ENCODE measurements at places on chromosomes 4 and X. TPM values are rescaled to one million over a fixed set of nuclear protein-coding genes. Genes with fewer than 3 reads are reported as not detected.

GRCh38 chrX:56963377-56963776, 32.0 kb downstream of the SPIN3 start:
- no peak for DNase-seq

DNA sequence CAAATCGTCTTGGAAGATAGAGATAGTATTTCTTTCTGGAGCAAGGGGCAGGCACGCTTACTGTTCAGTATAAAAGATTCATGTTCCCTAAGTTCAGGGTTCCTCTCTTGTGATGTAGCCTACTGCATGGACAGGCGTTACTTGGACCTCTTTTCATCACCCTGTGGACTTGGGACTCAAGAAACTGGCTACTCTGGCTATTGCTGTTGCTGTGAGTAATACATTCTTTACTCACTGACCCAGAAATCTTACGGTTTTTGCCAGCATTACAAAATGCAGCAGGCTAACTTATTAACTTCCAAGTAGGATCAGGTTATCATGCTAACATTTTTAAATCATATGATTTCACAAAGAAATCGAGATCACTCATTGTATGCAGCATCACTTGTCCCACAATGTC, 12.8 kb upstream of the GUCY1B1 start:
- no peak for DNase-seq

GRCh38 chr4:159655547-159655946, 552.7 kb downstream of the RAPGEF2 start:
- DNase-seq: no peak

DNA sequence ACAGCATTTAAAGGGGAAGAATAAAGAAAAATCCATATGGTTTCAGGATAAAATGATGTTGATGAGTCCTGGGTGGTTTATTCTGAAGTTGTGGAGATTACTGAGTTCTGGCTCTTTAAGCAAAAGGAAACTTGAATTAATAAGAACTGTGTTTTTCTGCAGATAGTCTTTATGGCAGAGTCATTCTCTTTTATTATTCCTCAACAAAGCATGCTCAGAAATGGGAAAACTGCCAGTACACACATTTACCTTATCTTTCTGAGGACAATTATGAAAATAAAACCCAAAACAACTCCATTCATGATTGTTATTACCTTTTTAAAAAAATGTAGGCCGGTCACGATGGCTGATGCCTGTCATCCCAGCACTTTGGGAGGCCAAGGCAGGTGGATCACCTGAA, 58.5 kb downstream of the ADD1 start:
- DNase-seq: no peak

- DNase-seq: no peak
Observed at GRCh38 chr4:108717386-108717785, 45.5 kb downstream of the ETNPPL start.

GRCh38 chrX:136211766-136212556, 39.2 kb downstream of the MAP7D3 start:
- DNase-seq: no peak

DNA sequence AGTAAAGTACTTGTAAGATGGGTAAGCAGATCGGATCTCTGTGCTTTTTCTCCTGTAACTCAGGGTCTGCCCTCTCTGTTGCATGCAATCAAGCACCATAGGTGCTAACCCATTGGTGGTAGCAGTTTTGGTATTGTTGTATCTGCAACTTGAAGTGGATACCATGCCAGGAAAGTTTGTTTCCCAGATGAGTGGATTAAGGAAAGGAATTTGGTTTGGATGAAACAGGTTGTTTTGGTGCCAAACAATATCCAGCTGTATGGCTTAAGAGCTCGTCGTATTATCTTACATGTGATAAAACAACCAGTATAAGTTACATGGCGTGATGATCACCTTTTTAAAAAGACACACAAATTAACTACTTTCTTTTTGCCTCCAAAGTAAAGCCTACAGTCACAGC, 280.9 kb upstream of the TENM3 start:
- no peak for DNase-seq

GRCh38 chrX:31527455-31528126, 455.8 kb upstream of the FTHL17 start:
- DNase-seq: no peak

- no peak for DNase-seq
Observed at GRCh38 chr4:102580463-102580842, 79.3 kb downstream of the NFKB1 start.

Gene UGT2B15
- 0.07 TPM for polyA plus RNA-seq

DNA sequence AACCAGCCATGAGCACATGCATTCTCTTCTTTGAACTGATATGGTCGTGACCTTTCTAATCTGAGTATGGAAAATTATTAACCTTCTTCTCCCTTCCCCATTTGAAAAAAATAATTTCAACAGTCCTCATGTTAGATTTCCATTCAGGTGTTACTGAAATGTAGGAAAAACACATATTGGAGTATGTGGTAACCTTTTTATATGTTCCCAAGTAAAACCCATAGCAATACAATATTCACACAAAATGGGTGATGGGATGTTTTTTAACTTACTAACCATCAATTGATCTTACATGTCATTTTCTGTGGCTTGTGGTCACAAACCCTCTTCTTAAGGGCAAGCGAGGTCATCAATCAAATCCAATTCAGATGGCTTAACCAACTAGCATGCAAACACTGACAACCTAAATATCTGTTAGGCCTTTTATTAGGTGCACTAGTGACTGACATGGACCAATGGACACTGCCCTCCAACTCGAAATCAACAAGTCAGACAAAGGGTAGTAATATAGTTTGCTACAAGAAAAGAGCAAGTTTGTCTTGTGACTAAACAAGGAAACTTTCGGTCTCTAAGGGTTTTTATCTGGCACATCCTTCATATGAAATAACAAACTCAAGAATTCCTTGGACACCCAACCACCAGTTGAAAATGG, 74.3 kb downstream of the CAMK2D start:
- DNase-seq: no peak

DNA sequence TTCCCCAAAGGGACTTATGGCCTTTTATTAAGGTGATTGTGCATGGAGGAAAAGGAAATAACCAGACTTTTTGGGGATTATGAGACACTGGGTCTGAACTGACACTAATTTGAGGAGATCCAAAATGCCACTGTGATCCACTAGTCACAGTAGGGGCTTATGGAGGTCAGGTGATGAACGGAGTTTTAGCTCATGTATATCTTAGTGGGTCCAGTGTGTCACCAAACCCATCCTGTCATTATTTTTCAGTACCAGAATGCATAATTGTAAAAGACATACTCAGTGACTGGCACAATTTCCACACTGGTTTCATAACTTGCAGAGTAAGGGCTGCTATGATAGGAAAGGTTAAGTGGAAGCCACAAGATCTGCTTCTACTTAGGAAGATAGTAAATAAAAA, 131.3 kb downstream of the RTL3 start:
- no peak for DNase-seq

Data from left kidney (tissue), 8 donors.